Natural killer cell (primary cell): ENCODE measurements at places on chromosomes 7 and 10.

GRCh38 chr7:107694386-107694785, 33.8 kb downstream of the SLC26A4 start:
- no peak overlapping the region for H3K27ac ChIP-seq
- H3K4me1 ChIP-seq, result no peaks in the 10 kb centered on the region
- H3K4me3 ChIP-seq, result no peak overlapping the region
- no peak for DNase-seq
- no peaks in the 10 kb centered on the region for H3K27me3 ChIP-seq

DNA sequence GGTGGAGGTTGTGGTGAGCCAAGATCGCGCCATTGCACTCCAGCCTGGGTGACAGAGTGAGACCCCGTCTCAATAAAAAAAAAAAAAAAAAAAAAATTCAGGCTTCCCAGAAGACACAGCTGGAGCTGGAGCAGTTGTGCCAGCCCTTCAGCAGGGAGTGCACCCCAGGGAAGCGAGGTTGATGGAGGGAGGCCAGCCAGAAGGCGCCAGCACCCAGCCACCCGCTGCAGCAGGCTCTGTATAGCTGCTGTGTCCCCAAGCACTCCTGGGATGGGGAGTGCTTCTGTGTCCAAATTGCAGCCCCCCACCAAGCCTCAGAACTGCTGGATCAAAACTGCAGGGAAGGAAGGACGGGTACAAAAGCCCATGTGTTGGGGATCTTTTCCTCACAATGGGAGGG, 47.8 kb downstream of the COBL start:
- DNase-seq, result no peak
- no peaks in the 10 kb centered on the region for H3K27me3 ChIP-seq
- H3K4me3 ChIP-seq, result no peak overlapping the region

DNA sequence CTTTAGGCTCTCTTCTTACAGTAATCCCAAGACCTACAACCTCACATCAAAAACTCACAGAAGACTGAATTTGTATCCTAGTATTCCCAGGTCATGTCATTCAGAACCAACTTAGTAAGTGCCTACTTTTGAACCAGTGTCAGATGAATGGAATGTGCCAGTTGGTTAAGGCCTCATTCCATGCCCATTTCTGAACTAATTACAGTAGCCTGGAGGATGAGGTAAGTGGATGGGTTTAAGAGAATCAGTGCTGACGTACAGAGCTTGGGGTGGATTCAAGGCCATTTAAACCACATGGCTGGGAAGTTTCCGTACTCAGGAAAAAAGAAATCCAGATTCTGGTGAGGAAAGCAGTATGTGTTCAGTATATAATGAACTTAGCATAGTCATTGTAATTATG, 21.9 kb upstream of the FOXP2 start:
- no peaks in the 10 kb centered on the region for H3K27me3 ChIP-seq
- H3K4me3 ChIP-seq, result no peak overlapping the region
- DNase-seq, result no peak
- H3K36me3 ChIP-seq, result no peaks in the 10 kb centered on the region
- no peaks in the 10 kb centered on the region for H3K4me1 ChIP-seq

DNA sequence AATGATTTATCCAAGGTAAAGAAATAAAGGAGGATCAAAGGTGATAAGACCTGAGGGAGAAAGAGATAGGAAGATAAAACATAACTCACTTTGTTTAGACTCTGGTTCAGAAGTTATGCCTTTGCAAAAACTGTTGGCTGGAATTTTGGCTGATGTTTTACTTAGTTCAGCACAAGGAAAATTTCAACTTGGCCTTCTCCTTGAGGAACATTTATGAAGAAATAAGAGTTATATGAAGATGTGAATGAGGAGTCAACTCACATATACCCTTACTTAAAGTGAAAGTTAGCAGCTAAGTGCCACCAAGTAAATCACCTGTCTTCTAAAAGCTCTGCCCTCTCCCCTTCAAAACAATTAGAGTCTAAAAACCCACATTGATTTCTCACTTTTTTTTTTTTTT, 39.7 kb upstream of the COL1A2 start:
- H3K27ac ChIP-seq, result no peak overlapping the region
- H3K36me3 ChIP-seq, result no peaks in the 10 kb centered on the region
- H3K27me3 ChIP-seq, result no peaks in the 10 kb centered on the region
- H3K4me3 ChIP-seq, result no peak overlapping the region
- DNase-seq, result no peak

GRCh38 chr10:125531465-125531864, 151.5 kb downstream of the TEX36 start:
- no peak overlapping the region for H3K27ac ChIP-seq
- no peaks in the 10 kb centered on the region for H3K4me1 ChIP-seq
- H3K36me3 ChIP-seq, result no peaks in the 10 kb centered on the region
- no peak overlapping the region for H3K4me3 ChIP-seq
- no peak for DNase-seq
- H3K27me3 ChIP-seq, result no peaks in the 10 kb centered on the region

- DNase-seq, result no peak
- peaks cover 81% of the 10 kb centered on the region for H3K36me3 ChIP-seq
- H3K4me1 ChIP-seq, result no peaks in the 10 kb centered on the region
- H3K4me3 ChIP-seq, result no peak overlapping the region
These were observed 55.0 kb downstream of the DENND11 start for GRCh38 chr7:141646826-141647480.
